ENCODE measurements at places on chromosomes 2 and 18. TPM values are rescaled to one million over a fixed set of nuclear protein-coding genes. Genes with fewer than 3 reads are reported as not detected.
A peak's percentile ranks its signal among the peaks of the same experiment; 100 is the strongest.

The SFT2D3 gene
- total RNA-seq, result 2.6 TPM

The RAB3GAP1 gene
- total RNA-seq, result 36.2 TPM

The FOXD4L1 gene
- 0.30 TPM for total RNA-seq

The RAD51AP2 gene
- not detected for total RNA-seq

The TRABD2A gene
- 59.9 TPM for total RNA-seq

The CNTNAP5 gene
- not detected for total RNA-seq

The RBBP8 gene
- 51.2 TPM for total RNA-seq

The CFAP65 gene
- not detected for total RNA-seq

The COL4A4 gene
- total RNA-seq, result not detected

DNA sequence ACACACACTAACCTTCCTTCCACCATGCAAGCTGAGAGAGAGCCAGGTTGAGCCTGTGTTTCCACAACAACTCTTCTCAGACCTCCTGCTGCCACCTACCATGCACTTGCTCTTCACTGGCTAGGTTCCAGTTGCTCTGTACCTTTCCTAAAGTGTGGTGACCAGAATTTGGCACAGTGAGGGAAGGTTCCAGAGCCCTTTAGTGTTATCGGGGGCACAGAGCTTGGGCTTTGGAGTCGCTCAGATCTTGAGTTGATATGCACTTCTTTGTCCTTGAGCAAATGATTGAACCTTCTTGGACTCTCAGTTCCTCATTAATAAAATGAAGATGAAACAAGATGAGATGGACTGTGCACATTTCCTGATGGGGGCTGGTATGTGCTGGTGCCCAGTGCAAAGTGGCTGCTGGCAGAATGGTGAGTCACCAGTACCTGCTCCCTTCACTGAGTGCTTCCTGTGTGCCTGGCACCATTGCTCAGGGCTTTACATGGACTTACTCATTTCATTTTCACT is 47.1 kb downstream of the NEDD4L start:
- no peak for DNase-seq

DNA sequence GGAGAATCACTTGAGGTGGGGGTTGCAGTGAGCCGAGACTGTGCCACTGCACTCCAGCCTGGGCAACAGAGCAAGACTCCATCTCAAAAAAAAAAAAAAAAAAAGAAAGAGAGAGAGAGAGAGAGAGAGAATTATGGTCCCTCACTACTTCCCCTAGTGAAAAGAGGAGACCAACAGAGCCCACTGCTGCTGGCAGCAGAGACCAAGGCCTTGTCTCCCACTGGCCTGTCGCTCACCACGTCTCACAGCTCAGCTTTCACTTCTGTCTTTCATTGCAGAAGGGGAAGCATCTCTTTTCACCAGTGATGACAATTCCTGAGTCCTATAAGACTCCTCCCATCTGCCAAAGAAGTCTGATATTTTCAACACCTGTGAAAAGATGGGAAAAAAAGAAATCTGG is 81.3 kb downstream of the CLHC1 start:
- no peak for DNase-seq

DNA sequence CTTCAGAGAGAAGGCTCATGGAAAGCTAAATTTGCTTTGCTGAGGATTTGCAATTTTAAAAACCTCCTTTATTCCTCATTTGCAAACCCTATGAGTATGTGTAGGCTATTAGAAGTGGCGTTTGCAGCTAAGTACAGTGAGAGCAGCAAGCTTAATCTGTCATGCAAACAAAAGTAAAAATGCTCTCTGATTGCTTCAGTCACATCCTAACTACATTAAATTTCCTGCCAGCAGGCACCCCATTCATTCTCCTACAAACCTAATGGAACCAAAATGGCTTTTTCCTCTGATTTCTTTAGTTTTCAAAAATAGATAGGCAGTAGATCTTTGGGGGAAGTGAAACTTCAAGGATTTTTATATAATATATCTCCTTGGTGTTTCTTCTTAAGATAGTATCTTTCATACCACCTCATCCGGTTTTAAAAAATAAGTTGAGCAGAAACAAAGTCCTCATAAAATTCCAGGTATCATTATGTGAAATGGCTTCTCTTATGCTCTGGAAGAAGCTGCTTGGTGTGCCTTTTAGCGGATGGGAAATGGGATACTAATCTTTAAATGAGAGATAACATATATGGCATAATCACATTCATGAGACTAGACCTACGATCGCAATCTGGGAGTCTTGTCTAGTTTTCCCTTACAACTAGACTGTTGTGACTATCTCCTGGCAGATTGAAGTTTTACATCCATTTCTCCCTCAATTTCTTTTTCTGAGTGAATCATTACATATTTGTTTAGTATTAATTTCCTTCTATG is 49.1 kb downstream of the CLIP4 start:
- DNase-seq, result no peak

DNA sequence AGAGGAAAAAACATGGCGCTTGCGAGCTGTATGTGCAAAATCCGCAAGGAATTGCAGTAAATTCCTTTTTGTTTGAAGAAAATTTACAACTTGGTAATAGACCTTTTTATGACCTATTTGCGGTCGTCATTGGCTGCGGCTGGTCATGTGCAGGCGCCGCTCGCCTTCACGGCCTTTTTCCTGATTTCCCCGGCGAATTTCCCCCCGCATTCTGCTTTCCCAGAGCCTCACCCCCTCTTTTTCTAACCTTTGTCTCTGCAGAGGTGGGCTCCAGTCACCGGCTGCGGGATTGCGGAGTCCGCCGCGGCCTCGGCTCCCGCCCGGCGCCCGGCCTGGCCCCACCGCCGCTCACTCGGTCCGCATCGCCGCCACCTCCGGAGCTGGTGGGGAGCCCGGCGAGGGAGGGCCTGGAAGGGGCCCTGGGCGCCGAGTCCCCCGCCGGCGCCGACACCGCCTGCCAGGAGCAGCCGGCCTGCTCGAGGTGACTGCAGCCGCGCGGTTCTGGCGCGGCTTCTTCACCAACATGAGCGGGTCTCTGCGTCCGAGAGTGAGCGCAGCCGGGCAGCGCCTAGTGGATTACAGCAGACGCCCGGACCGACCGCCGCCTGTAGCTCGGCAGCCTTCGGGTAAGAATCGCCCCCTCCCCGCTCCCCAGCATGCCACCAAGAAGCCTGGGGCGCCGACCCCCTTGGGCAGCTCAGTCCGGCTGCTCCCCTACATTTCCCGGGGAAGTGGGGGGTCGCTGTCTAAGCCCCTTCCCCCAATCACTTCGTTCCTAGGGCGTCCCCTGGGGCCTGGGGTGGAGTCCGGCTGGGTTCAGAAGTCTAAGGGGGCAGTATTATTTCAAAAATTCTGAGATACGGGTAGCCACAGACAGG is 7.1 kb downstream of the HOXD8 start:
- DNase-seq, result no peak

- no peak for DNase-seq
Observed at GRCh38 chr2:240792629-240793312, 27.2 kb downstream of the KIF1A start.

DNA sequence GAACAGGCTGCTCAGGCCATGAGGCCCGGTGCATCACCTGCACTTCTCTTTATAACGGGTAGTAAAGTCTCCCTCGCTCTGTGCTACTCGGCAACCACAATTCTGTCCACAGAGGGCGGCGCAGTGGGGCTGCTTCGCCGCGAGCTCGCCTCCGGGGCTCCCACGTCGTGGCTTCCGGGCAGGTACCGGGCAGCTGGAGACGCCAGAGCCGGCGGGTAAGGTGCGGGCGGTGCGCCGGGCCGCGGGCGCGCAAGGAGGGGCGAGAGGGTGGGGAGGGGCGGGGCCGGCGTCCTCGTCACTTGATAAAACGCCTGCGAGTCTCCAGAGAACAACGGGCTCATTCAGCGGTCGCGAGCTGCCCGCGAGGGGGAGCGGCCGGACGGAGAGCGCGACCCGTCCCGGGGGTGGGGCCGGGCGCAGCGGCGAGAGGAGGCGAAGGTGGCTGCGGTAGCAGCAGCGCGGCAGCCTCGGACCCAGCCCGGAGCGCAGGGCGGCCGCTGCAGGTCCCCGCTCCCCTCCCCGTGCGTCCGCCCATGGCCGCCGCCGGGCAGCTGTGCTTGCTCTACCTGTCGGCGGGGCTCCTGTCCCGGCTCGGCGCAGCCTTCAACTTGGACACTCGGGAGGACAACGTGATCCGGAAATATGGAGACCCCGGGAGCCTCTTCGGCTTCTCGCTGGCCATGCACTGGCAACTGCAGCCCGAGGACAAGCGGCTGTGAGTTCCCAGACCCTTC is at the start of gene ITGA6:
Gene ITGA6, plus strand, starts transcription at position 331 of the 734 bp plus-strand sequence.
- peak; percentile 80 for DNase-seq

DNA sequence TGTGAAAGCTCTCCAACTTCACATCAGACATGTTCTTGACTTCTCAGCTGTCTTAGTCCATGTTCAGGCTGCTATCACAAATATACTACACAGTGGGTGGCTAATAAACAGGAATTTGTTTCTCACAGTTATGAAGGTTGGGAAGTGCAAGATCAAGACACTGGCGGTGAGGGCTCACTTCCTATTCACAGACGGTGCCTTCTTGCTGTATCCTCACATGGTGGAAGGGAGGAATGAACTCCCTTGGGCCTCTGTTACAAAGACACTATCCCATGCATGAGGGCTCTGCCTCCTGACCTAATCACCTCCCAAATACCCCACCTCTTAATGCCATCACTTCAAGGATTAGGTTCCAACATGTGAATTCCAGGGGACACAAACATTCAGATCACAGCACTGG is 9.7 kb downstream of the UXS1 start:
- DNase-seq, result no peak

DNA sequence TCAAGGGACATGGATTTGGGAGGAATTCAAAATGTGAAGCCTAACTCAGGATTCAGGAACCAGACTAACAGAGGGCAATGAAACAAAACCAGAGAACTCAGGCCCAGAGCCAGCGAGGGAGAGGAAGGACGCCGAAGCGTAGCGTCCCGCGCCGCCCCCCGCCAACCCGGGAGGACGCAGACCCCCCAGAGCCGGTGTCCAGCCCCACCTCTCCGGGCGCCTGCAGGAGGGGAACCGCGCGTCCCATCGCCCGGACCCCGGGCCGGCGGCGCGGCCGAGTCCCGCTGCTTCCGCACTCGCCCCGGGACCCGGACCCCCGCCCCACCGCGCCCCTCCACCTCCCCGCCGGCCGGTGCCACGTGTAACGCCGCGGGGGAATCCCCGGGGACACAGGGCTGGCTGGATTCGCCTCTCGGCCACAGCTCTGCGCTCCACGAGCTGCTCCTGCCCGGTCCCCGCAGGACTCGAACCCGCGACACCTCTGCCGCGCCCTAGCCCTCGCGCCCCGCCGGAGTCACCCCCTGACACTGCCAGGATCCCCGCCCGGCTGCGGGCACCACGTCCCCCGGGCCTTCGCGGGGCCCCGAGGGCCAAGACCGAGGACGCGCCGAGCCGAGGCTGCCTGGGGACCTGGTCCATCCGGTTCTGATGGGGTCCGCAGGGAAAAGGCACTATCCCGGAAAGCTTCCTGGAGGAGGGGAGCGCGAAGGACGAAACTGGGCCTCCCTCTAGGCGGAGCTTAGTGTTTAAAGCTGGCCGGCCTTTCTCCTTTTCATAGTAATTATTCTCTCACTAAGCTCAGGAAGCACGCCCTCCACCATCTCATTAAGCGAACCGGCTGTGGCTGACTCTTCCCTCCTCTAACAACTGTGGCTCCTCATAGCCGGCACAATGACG is 40.4 kb upstream of the FAM124B start:
- no peak for DNase-seq

GRCh38 chr2:175205523-175205922 is 24.0 kb upstream of the ATP5MC3 start:
- DNase-seq, result no peak

- no peak for DNase-seq
Observed at GRCh38 chr2:42809819-42810120, 17.4 kb upstream of the HAAO start.

GRCh38 chr18:31100436-31101182 is 1.6 kb downstream of the DSC2 start:
- no peak for DNase-seq

- DNase-seq, result no peak
Observed at GRCh38 chr2:95296011-95296410, 1.1 kb upstream of the KCNIP3 start.

- no peak for DNase-seq
Observed at GRCh38 chr2:207132019-207132418, 33.7 kb downstream of the KLF7 start.

DNA sequence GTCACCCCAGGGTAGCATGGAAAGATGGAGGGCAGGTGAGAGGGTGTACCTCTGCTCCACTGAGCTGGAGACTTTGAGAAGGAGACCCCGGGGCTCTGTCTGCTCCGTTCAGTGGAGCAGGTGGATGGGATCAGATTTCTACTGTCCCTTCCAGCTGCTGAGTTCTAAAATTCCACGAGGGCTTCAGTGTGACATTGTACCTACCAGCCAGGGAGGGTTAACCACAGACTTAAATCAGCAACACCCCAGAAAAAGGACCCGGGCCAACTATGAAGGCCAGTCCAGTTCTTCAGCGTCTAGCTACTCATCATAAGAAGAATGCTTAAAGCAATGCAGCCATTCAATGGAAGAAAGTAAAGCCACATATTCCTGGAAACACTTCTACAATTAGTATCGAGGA is 23.8 kb downstream of the STAT1 start:
- DNase-seq, result no peak

DNA sequence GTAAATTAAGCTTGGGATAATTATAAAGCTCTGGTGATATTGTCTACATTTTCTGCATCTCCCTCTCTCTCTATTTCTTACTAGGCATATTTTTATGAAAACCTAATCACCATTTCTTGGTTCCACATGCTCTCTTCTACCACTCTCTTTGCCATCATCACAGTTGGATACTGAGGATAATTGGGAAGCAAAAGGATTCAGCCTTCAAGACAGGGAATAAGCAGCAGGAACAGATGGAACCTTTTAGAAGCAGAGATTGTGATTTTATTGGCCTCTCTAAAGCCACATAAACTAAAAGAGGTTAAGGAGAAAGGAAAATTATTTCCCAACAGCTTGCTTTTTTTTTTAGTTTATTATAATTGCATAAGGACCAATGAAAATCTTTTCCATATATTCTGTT is 226.3 kb upstream of the SPHKAP start:
- DNase-seq, result no peak

DNA sequence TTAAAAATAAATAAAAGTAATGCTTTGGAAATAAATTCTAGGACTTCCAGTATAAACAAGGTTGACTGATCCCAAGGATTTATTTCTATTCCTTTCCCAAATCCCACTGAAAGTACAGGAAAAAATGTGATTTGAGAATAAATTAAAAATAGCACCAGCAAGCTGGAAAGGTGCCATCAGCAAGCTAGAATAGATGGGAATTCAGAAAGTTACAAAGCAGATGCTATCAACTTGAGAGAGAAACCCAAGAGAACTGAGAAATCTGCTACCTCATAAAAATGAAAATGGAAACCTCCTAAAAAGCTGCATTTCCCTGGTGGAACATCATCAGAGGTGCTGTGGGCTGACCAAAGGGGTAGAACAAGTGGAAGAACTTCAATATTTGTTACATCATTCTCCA is 148.6 kb upstream of the KCNJ3 start:
- DNase-seq, result no peak

Measured in activated naive CD4-positive, alpha-beta T cell treated with anti-CD3 and anti-CD28 coated beads, Interleukin-2, amount 50 U/mL, for 72 hours (primary cell).